Hematopoietic multipotent progenitor cell treated with erythropoietin and hydrocortisone succinate and interleukin-3 and kit ligand, for 6 days (in vitro differentiated cells): ENCODE measurements at places on chromosomes 11 and 22.

DNA sequence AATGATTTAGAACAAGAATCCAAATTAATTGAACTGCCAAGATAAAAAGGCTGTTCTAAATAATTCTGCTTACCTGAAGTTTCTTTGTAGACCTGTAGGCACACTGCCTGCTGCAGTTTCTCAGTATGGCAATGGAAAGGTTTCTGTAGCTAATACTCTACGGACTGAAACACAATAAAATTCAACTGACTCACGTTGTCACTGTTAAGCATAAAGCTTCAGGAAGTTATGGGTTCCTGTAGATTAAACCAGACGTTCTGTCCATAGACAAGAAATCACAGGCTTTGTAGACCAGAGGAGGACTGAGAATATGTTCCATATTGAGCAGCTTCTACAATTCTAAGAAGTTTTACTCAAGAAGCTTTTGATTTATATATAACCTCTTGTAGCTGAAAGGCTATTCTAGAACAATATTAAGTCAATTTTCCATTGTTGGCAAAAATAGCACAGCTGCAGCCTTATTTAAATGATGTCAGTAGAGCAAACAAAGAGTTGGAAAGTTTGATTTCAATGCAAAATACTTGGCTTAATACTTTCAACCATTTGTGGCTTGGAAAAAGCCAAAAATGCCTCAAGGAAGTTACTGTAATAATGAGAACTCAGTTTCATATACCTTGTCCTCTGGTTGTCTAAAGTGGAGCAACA lies at the start of gene GLYATL2:
TSS of gene GLYATL2 (minus strand) at position 344 of the 645 bp plus-strand sequence. CDS start 5,092 bp downstream, outside the sequence.
- peak; percentile 33 for DNase-seq

DNA sequence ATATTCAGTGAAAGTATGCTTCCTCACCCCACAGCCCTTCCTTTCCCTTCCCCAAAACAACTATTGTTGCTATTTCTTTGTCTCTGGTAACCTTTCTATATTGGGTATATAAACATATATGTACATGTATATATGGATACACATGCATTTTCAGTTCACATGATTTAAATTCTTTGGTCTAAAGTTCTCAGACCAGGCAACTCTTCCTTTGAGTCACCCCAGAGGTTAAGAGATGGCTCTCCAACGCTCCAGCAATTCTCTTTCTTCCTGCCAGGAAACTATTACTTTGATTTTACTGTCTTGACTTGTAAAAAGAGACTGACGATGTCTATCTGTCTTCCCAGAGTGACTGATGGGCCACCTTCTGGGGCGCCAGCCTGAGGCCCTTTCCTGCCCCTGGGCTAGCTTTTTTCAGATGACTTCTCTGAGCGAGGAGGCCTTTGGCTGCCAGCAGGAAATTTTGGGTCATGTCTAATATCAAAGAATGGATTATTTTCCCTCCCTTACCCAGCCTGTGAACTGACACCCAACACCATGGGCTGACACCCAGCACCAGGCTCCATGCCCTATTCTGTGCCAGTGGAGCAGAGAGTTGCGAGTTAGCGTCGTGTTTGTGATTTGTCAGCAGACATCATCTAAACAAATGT lies 14.4 kb upstream of the ST3GAL4 start:
- no peak for DNase-seq

GRCh38 chr11:19410032-19410431 lies 169.3 kb upstream of the E2F8 start:
- no peak for DNase-seq

GRCh38 chr22:20062766-20063083 lies 17.3 kb upstream of the DGCR8 start:
- DNase-seq = no peak

- DNase-seq = no peak
Observed at GRCh38 chr11:113240790-113241635, 73.4 kb upstream of the TTC12 start.

- no peak for DNase-seq
Observed at GRCh38 chr11:125777309-125777708, 1.3 kb downstream of the PATE2 start.

- DNase-seq = no peak
Observed at GRCh38 chr11:122229481-122230384, 113.7 kb upstream of the BLID start.

DNA sequence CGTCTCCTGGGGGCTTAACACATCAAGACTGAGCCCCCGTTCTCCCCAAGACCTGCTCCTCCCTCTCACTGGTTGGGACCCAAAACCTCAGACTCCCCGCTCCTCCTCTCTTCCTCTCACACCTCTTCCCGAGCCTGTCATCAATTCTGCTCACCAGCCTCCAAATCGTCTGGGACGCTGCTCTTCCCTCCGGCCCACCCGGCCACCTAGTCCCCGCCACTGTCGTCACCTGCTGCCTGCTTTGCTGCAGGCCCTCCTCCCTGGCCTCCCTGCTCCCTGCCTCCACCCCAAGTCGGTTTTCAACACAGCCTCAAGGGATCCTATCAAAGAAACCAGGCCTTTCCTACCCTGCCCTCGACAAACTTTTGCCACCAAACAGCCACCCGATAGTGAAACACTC lies 3.1 kb downstream of the MFNG start:
- DNase-seq = peak; percentile 37

DNA sequence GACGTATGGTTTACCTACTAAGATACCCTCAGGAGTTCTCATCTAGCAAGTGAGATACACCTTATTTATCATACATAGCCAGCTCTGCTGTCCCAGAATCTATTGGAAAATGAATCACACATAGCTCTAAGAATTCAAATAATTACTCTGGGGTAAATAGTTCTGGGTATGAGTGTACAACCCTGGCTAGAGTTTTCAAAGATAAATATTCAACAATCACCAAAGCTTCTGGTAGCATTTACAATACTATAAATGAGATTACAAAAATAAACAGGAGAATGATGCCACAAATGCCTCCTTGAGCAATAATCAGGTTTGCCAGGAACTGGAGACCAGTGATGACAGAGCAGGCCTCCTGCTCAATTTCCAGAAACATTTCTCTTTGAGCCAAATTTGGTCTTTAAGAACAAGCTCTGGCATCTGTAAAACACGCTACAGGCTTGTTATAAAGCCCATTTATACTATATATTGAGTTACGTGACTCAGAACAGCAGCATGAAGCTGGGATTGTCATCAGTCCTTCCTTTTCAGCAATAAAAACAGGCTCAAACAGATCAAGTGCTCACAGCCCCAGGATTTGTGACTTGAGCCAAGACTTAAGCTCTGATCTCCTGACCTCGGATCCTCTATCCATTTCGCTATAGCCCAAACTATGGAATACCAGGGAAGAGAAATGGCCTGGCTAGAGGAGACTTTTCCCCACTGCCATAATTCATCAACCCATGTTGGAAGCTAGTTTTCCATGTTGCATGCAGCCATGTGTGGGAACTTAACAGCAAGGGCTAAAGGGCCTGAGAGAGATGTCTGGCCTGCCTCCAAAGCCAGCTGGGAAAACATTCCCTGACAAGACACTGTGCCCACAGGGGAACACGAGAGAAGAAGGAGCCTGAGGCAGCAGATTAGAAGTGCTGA lies 19.7 kb downstream of the RAB30 start:
- DNase-seq = no peak

- no peak for DNase-seq
Observed at GRCh38 chr11:73715541-73715940, 45.3 kb downstream of the RAB6A start.

GRCh38 chr11:94775567-94776327 lies 7.6 kb downstream of the AMOTL1 start:
- peak; percentile 63 for DNase-seq

DNA sequence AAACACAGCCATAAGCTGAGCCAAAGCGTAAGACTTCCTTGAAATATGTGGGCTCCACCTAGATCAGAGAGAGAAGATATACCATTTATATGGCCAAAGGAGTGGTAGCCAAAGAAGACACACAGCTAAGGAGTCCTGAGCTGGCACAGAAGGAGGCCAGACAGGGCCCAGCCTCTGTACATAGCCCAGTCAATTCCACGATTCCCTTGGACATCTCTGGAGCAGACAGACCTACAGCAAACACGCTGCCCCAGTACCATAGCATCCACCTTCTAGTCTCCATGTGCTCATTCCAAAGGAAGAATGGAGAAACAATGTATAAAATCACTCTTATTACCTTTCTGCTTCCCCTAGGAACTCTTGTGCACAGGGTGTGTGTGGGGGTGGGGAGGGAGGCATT lies 102.1 kb upstream of the LDLRAD3 start:
- no peak for DNase-seq

GRCh38 chr11:67698247-67698646 lies 23.8 kb upstream of the ALDH3B2 start:
- DNase-seq = peak; percentile 55

GRCh38 chr11:125449565-125449964 lies 46.5 kb downstream of the FEZ1 start:
- DNase-seq = no peak

- no peak for DNase-seq
Observed at GRCh38 chr11:13007182-13008060, 1.7 kb upstream of the RASSF10 start.

DNA sequence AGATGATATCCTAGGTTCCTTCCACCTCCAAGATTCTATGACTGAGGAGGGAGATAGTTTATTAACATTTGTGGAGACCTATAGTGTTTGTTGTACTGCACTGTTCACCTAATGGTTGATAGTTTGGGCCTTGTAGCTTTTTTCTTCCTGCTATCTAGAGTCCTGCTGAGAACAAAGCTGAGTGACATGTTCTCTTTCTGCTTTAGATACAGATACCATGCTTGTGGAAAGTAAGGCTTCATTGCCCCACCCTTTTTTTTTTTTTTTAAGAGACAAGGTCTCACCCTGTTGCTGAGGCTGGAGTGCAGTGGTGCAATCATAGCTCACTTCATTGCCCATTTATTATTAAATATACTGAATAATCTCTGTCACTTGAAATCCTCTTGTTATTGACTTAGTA lies 12.3 kb downstream of the DLAT start:
- peak; percentile 13 for DNase-seq

DNA sequence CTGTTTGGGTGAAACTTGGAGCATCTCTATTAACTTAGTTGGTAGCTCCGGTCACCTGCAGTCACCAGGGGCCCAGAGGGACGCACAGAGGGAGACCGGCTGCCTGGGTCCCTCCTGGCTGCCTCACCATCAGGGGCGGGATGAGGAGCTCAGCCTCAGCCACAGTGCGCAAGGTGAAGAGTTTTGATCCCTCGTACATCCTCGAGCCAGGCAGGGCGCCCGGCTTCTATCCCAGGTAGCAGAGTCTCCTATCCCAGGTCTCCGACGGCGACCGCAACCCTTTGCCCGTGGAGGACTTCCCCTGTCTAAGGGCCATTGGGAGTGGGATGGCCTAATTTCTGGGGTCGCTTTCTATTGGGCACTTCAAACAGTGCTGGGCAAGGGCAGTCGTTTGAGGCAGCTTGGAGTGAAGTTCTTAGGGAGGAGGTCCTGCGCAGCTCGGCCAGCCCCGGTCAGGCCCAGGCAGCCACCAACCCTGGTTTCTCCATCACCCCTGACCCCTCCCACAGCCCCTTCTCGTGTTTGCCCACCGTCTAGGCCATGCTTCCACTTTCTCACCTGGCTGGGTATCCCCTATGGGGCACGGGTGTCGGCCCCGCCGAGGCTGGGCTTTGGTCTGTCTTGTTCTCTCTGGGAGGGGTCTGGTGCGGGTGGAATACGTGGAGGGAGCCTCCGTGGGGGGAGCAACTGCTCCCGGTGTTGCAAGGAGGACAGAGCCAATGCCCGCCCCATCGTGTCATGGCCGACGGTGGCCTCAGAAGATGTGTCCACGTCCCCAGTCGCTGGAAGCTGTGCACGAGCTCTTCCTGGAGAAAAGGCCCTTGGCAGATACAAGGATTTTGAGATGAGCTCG lies 3.6 kb upstream of the MRGPRG start:
- DNase-seq = no peak

GRCh38 chr22:39475337-39475736 lies 18.5 kb downstream of the MGAT3 start:
- DNase-seq = no peak

DNA sequence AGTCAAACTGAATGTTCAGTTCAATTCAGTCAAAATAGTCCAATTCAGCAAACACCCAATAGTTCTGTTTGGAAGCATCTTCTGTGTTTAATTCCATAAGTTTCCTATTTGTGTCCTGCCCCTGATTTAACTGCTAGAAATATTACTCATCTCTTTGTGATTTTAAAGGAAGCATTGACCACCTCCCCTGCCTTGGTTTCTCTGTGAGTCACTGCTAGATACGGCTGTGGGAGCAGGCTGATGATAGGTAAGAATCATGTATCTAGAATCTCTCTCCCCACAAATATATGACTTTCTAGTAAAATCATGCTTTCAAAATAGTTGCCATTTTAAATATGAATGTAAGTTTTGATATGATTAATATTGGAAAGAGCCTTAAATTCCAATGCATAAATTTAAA lies 888.5 kb downstream of the NTM start:
- DNase-seq = no peak

DNA sequence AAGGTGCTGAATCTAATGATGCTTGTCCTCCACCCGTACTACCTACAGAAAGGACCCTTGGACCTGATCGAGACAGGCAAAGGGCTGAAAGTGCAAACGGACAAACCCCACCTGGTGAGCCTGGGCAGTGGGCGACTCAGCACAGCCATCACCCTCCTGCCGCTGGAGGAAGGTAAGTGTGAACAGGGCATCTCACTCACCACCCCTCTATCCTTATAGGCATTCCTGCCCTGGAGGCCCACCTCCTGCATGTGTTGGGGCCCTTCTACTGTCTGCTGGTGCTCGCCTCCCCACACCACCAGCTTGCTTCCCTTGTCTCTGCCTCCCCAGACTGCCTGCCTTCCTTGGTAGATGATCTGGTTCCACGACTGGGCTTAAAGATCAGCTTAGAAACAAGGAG lies 7.1 kb downstream of the PHLDB1 start:
- DNase-seq = no peak

DNA sequence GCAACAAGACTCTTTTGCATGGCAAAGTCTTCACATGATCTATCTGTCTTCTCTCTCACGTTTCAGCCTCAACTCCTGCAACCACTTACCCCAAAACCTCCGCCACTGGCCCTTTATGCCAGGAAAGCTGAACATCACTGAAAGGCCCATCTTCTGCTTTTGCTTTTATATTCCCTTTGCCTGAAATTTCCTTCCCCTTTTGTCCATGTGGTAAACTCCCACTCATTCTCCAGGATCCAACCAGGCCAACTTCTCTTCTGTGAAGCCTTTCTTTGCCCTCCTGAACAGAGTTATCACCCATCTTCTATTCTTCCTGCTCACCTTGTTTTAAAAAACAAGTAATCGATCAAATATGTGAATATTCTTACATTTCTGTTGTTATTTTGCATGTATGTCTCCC lies 117.8 kb downstream of the WNT11 start:
- DNase-seq = no peak

DNA sequence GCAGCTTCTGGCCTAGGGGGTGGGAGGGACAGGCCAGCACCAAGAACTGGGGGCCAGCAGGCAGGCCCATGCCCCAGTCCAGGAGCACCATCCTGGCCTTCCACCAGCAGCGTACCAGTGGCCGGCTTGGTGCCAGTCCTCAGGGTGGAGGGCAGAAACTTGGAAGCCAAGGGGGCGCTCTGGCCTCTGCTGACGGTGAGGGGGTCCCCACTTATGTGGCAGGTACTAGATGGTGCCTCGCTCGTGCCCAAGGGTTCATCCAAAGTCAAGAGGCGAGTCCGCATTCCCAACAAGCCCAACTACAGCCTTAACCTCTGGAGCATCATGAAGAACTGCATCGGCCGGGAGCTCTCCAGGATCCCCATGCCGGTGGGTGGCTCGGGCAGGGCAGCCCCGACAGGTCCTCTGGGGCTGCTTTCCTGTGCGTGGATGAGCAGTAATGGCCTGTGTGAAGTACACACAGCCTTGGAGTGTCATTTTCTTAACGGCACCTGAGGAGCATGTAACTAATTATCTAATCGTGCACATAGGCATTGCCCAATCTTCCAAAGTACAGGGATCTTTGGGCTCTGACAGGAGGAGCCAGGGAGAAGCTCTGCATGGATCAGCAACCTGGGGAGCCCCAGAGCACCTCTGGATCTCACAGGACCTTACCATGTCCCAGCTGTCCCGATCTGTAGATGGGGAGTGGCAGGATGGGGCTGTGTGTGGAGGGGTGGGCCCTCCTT lies 79.1 kb downstream of the MORC2 start:
- no peak for DNase-seq
